ENCODE measurements at places on chromosomes 3 and 15.

GRCh38 chr3:126558336-126559071 lies at the start of gene C3orf22:
Gene C3orf22 (minus strand): TSS chr3:126558932. CDS start chr3:126553390, 5,542 bp downstream.
- DNase-seq: no peak

DNA sequence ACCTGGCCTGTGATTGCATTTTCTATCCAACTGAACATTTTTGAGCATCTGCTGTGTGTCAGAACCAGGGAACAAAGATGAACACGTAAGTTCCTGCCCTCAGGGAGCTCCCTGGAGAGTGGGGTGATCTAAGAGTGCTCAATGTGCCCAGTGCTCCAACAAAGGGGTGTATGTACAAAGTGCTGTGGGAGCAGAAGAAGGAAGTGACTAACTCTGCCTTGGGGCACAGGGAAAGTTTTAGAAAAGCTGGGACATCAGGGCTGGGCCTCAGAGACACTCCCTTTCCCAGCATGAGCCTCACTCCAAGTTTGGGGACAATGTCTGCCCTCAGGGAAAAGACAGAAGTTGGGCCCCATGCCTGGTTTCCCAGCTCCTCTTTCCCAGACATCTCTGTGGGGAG lies 27.6 kb upstream of the BNC1 start:
- DNase-seq: no peak

GRCh38 chr3:64104006-64104405 lies 80.7 kb upstream of the PSMD6 start:
- no peak for DNase-seq

DNA sequence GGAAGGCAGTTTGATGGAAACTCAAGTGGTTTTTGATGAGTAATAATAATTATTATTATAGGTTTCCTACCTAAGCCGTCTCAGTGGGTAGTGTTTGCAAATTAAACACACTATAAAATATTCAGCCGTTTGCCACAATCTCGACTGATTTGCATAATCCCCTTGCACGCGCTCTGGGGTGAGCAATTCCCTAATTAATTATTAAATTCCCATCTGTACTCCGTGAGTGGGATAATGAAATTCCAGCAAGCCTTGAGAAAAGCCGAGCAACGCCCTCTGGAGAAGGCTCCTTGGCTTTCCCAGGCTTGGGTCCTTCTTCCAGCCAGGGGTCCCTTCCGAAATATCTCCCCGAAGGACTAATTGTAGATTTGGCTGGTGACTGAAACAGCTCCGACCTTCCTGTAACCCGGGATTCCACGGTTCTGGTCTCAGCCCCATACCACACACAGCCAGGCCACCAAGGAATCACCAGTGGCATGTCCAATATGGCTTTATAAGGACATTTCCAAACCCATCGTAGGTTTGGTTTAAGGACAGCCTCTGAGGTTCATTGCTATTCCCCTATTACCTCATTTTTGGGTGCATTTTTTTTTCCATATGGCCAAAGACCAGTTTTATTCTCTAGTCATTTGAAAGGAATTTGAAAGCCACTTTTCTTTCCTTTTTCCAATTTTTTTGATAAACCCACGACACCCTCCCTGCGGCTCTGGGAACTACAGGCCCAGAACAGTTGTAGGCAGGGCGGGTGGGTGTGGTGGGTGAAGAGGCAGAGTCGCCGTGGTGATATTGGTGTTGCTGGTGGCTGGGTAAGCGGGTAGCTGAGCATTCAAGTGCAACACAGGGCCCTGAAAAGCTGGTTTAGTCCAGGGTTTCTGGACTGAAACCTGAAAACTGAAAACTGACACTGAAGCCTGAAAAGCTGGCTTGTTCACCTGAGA lies 33.2 kb upstream of the RGMA start:
- no peak for DNase-seq

- no peak for DNase-seq
These were observed 223.7 kb upstream of the NANOGP8 start for GRCh38 chr15:35308802-35309201.

DNA sequence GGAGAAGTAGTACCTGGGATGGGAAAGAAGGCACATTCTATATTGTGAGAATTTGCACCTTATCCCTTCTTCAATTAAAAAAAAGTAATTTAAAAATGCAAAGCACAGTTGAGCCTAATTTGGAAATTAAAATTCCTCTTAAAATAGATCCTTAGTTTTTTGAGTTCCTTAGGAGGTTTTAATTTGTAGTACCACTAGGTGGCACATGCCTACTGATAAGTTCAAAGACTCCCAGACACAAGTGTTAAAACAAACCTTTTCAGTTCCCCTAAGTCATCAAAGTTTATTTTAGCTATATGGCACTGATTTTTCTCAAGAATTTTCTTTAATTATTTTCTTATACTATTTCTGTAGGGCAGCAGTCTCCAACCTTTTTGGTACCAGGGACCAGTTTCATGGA lies 127.6 kb upstream of the AZI2 start:
- no peak for DNase-seq

GRCh38 chr3:141853629-141854168 lies 22.7 kb upstream of the ATP1B3 start:
- DNase-seq: no peak

DNA sequence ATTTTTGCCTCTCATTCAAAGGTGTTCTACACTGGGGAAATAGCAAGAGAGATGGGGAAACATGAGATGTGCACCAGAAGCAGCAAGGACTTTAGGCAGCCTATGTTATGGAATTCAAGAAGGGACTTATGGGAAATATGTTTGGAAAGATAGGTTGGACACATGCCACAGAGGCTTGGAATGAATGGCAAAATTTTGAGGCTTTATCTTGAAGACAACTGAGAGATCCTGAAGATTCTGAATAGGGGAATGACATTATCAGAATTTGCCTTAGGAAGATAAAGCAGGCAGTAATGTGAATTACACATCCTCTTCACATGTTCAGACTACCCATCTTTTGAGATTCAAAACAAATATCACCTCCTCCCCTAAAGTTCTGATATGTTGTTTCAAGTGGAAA lies 10.0 kb upstream of the MECOM start:
- DNase-seq: no peak

Data from anterior cingulate cortex (tissue), 58 donors.